ENCODE measurements at places on chromosomes 7 and 10.

DNA sequence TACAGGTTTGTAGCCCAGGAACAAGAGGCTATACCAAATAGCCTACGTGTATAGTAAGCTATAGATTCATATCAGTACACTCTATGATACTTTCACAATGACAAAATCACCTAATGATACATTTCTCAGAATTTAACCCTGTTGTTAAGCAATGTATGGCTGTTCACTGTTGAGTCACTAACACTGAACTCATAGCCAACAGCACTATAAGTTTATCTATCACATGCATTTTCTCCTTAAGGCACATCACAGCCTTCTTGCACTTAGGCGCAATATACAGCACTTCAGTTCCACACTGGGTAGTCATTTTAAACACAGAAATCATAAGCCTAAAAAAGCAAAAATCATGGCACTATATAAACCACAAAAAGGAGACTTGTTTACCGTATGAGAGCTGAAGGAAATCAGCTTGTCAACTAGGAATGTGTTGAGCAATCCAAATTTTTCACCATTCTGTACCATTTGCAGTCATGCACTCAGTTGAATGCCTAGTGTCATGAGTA, 45.6 kb downstream of the ZNF438 start:
- no peak for DNase-seq

DNA sequence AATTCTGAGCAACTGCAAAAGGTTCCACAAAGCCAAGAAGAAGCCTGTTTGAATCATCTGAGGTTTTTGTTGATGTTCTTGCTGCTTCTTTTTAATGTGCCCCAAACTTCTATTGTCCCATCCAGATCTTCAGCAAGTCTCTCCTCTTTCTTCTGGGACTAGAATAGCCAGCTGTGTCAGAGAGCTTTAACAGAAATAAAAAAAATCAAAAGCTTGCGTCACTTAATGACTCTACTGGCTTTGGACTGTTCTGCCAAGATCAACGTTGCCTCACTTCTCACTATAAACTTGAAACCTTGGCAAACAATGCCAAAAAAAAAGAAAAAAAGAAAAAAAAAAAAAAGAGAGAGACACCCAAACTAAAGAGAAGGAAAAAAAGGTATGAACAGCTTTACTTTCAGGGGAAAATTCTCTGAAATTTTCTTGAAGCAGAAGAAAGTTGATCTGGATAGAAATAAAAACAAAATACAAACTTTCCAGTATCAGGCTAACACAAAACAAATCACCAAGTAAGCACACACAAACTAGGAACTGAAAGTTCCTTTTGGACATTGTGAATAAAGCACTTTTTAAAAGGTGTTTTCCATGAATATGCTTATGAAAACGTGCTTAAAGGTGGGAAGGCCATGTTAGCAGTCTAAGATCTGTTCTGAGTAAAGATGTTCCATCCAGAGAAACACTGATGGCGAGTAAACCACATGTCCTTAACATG, 14.8 kb downstream of the USP54 start:
- no peak for DNase-seq

DNA sequence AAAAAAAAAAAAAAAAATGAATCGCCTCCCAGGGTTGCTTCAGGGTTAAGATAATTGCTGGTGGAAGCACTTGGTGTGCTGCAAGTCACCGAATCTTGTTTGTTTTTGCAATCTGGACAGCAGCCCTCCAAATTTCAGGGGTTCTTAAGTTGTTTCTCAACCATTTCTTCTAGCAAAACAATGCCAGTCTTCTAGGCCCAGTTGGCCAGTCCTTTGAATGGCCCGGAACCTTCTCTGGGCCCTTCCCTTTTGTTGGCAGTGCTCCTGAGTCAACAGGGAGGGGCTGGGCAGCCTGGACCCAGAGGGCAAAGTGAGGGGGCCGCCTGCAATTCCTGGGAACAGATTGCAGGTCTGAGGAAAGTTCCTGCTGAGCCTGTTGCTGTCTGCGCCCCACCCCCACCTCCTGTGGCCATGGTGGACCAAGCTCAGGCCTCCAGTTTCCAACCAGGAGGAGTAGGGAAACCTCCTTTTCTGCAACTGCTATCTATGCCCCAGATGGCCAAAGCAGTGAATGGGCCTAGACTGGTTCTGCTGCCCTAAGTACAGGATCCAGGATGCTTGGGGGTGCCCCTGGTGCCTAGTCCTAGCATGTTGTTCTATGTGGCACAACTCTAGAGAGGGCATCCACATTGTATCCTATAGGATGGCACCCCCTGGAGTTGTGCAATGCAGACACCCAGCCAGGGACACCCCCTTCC, 31.4 kb upstream of the PDCD4 start:
- DNase-seq = no peak

DNA sequence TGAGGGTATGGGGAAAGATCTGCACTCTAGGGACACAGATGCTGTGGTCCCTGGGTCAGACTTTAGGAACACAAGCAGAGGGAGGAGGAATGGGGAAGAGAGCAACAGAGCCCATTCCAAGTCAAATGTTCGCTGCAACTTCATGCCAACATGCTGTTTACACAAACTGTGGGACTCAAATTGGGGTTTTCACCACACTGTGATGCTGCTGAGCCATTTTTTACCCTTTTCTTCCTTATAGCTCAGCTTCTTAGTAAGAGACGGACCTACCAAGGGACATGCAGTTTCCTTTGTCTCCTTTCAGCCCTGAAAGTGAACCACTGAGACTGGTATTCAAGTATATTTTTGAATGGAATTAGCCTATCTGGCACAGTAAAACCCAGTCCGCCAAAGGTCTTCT, 64.3 kb upstream of the AGK start:
- no peak for DNase-seq

DNA sequence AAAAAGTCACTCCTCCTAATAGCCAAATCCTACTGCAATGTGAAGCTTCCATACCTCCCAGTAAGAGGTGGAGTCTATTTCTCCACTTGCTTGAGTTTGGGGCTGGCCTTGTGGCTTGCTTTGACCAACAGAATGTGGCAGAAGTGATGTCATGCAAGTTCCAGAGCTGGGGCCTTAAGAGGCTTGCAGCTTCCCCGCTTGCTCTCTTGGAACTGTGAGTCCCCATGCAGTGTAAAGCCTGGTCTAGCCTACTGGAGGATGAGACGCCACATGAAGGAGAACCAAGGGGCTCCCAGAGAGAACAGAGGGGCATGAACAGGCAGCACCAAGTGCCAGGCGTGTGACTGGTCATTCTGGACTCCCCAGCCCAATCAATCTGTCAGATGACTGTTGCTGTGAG, 58.6 kb upstream of the OPALIN start:
- peak; percentile 60 for DNase-seq

DNA sequence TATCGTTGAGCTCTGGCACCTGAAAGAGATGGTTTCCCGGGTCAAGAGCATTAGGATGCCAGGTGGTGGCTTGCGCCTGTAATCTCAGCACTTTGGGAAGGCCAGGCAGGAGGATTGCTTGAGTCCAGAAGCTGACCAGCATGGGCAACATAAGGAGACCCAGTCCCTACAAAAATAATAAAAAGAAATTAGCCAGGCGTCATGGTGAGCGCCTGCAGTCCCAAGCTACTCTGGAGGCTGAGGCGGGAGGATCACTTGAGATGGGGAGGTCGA, 6.1 kb upstream of the KCP start:
- DNase-seq = no peak

DNA sequence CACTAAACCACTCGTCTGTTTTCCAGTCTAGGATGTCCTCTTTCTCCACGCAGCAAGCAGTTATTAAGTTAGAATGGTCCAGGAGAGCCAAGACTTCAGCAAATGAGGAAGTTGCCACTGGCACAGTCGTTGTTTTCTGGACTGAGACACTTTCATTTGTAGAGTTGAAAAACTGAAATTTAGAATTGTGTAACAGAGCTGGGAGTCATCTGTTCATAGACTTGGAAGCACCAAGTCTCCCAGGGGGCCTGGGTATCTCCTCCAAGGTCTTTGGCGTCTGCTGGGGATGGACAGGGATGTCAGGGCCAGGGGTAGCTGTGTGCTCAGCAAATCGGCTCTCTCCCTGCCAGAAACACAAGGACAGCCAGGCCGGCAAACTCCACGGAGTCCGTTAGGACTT, 208.4 kb downstream of the FANK1 start:
- no peak for DNase-seq

- peak; percentile 93 for DNase-seq
Observed at GRCh38 chr10:85642421-85643170, 724.0 kb downstream of the GRID1 start.

DNA sequence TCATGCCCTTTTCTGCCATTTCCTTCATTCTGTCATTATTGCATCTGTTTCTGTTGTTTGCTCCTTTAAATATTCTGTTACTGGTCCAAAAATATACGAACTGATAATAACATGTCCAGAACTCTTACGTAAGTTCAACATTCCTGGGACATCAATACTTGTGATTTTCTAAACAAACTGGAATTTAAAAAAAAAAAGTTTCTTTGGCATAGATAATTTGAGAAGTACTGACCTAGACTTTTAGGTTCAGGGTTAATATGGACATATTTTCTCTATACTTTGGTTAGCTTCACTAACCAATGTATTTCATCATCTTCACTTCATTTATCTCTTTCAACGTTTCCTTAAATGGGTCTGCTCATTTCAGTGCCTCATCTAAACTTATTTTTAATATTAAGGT, 147.3 kb downstream of the JMJD1C start:
- no peak for DNase-seq

DNA sequence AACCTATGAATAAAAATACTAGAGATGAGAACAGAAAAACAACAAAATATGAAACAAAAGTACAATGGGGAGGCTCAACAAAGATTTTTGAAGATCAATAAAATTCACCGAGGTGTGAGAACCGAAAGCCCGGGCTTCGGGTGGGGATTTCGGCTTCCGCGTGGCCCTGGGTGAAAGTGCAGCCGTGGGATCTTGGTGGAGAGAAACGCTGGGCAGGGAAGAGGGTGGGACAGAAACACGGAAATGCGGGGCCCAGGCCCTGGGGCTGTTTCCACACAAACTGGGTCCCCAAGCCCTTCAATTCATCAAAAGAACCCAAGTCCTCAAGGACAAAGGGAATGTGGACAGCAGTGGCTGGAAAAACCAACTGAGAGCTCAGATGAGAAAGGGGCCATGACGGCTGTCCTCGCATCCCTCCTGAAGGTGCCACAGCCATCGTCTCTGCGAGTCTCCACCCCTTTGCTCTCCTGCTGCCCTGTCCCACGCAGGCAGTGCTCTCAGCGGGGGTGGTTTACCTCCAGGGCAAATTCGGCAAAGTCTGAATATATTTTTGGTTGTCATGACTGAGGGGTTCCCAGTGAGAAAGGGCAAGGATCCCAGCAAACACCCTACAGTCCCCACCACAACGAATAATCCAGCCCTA, 19.7 kb downstream of the FOXL3 start:
- no peak for DNase-seq

DNA sequence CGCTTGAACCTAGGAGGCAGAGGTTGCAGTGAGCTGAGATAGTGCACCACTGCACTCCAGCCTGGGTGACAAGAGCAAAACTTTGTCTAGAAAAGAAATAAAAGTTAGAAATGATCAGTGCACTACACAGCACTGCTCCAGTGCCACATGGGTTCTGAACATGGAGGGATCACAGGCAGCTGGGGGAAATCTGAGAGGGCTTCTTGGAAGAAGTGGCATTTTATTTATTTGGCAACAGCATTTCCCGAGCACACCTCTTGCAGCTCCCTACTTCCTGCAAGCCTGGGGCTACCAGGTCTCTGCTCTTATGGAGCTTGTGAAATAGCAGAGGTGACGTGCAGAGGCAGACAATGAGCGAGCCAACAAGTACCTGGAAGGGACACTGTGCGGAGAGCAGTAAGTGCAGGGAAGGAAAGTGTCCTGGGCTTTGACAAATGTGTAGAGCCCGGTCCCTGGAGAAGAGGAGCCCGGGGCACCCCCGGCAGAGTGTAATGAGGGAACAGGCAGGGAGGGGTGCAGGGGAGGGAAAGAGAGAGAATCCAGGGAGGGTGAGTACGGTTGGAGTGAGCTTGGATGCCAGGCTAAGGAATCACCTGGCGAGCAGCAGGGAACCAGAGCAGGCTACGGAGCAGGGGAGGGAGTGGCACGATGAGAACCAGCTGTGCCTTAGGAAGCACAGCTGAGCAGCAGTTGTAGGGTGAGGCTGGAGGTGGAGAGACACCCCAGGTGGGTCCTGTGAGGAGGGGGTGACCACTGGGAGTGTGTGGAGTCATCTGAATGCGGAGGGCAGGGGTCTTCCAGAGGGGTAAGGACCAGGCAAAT, 104.6 kb upstream of the CTBP2 start:
- no peak for DNase-seq

GRCh38 chr7:786472-787255, 45.6 kb upstream of the SUN1 start:
- peak; percentile 13 for DNase-seq

- DNase-seq = peak; percentile 65
Observed at GRCh38 chr10:89032141-89032891, 41.7 kb downstream of the FAS start.

DNA sequence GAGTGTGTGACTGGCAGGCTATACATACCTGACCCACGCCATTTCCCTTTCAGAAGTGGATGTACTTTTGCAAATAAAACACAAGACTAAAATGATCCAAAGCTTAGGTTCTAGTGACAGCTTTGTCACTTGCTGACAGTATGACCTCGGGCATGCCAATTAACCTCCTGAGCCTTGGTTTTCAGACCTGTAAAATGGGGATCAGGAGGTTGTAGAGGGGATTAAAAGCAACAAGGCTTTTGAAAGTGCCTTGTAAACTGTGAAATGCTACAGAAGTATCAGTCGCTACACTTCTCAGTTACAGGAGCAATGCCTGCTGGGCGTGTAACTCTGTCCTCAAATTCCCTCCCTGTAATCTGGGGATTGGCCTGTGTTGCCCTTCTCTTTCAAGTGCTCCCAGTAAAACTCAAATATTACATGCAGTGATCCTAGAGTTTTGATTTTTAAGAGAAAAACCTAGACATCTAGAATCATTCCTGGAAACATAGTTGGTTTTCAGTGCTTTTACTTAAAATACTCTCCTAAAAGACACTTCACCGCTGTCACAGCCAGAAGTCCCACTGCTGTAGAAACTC, 8.8 kb upstream of the GRB10 start:
- no peak for DNase-seq

DNA sequence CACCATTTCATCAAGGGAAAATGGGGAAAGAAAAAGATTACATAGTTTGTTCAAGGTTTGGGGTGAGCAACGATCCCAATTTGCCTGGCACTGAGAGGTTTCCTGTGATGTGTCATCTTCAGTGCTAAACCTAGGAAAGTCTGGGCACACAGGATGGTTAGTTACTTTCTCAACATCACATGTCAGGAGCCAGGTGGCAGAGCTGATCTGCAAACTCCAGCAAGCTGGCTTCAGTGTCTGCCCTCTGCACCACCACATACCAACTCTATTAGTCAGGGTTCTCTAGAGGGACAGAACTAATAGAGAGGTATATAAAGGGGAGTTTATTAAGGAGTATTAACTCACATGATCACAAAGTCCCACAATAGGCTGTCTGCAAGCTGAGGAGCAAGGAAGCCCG, 11.3 kb downstream of the ADAM12 start:
- peak; percentile 90 for DNase-seq

DNA sequence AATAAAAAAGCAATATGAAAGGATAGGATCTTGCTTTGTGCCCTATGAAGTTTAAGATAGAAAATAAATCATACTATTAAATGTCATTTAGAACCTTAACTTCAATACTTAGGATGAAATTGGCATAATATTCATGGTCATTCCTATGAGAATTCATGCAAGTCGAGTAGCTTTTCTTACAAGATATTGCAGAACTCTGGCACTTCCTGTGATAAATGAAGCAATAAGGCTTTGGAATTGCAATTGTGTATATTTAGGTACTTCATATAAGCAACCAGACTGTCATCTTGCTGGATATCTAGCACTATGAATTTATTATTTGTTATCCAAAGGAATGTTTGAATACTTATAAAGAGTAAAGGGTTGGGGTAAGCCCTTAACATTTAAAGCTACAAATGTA, 116.5 kb downstream of the ZNF438 start:
- DNase-seq = no peak

Data from RCC 7860 (cell line).